ENCODE measurements at places on chromosomes 16 and 17. TPM values are rescaled to one million over a fixed set of nuclear protein-coding genes. Genes with fewer than 3 reads are reported as not detected.

GRCh38 chr16:6864671-6865070 is 468.0 kb upstream of the RBFOX1 start:
- DNase-seq = no peak
- no peaks in the 10 kb centered on the region for H3K4me1 ChIP-seq
- no peaks in the 10 kb centered on the region for H3K36me3 ChIP-seq
- H3K4me3 ChIP-seq = no peak overlapping the region
- H3K27ac ChIP-seq = no peak overlapping the region
- H3K27me3 ChIP-seq = no peaks in the 10 kb centered on the region

DNA sequence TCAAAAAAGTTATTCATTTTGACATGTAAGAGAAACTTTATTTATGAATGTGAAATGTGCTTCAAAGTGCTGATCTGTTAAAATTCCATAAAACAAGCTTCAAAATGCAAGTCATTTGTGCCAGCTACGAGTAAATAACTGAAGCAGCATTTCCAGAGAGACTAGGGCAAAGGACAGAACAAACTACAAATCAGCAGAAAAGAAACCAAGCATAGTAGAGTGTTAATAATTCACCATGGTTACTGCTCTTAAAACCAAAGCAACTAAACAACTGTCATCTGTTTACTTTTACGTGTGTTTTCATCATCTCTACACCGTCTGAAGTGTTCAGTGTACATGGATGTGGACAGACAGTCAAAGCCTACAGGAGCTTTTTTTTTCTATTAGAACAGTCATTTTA is 1.6 kb upstream of the ASPA start:
- DNase-seq = no peak
- H3K4me3 ChIP-seq = no peak overlapping the region
- H3K36me3 ChIP-seq = no peaks in the 10 kb centered on the region

GRCh38 chr16:74075393-74075792 is 221.2 kb upstream of the PSMD7 start:
- no peak overlapping the region for H3K4me3 ChIP-seq
- no peaks in the 10 kb centered on the region for H3K4me1 ChIP-seq
- no peak overlapping the region for H3K27ac ChIP-seq
- no peak for DNase-seq
- H3K27me3 ChIP-seq = no peaks in the 10 kb centered on the region
- H3K36me3 ChIP-seq = no peaks in the 10 kb centered on the region

- no peak overlapping the region for H3K27ac ChIP-seq
- DNase-seq = no peak
- H3K36me3 ChIP-seq = no peaks in the 10 kb centered on the region
- peaks cover 6% of the 10 kb centered on the region for H3K4me1 ChIP-seq
- H3K4me3 ChIP-seq = no peak overlapping the region
Measured at GRCh38 chr17:59890720-59891119, 2.0 kb downstream of the TUBD1 start.

GRCh38 chr16:79814124-79814523 is 213.6 kb upstream of the MAF start:
- H3K4me3 ChIP-seq = no peak overlapping the region
- DNase-seq = no peak
- no peaks in the 10 kb centered on the region for H3K27me3 ChIP-seq
- no peak overlapping the region for H3K27ac ChIP-seq
- H3K36me3 ChIP-seq = no peaks in the 10 kb centered on the region

- no peak for DNase-seq
- H3K4me1 ChIP-seq = no peaks in the 10 kb centered on the region
- no peak overlapping the region for H3K4me3 ChIP-seq
- no peaks in the 10 kb centered on the region for H3K27me3 ChIP-seq
Measured at GRCh38 chr17:48549914-48550501, 5.1 kb upstream of the HOXB2 start.

- no peaks in the 10 kb centered on the region for H3K36me3 ChIP-seq
- H3K4me3 ChIP-seq = no peak overlapping the region
- H3K27ac ChIP-seq = no peak overlapping the region
- no peaks in the 10 kb centered on the region for H3K27me3 ChIP-seq
- peak; percentile 12 for DNase-seq
Measured at GRCh38 chr17:58312021-58312630, 16.5 kb downstream of the TSPOAP1 start.

DNA sequence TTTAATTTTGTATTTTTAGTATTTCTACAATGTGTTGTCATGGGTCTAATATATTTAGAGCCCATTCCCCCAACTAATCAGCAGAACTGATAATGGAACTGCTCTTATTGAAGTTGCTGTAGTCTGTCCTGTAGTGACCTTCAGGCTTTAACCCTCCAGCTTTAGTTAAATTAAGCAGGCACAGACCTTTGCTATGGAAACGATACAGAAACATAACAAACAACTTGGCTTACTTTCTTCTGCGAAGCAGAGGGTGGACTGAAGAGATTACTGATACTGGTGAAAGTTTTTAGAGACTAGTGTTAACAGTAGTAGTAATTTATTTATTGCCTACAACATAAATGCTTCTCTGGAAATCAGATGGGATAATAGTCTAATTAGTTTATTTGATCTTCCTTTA is 61.4 kb downstream of the NFATC3 start:
- H3K36me3 ChIP-seq = no peaks in the 10 kb centered on the region
- no peaks in the 10 kb centered on the region for H3K27me3 ChIP-seq
- H3K4me3 ChIP-seq = no peak overlapping the region
- no peaks in the 10 kb centered on the region for H3K4me1 ChIP-seq
- H3K27ac ChIP-seq = no peak overlapping the region
- no peak for DNase-seq

GRCh38 chr17:74951680-74952421 is 16.2 kb downstream of the OTOP3 start:
- no peaks in the 10 kb centered on the region for H3K36me3 ChIP-seq
- no peaks in the 10 kb centered on the region for H3K27me3 ChIP-seq
- no peaks in the 10 kb centered on the region for H3K4me1 ChIP-seq
- no peak overlapping the region for H3K4me3 ChIP-seq
- no peak overlapping the region for H3K27ac ChIP-seq
- DNase-seq = no peak

GRCh38 chr17:81349397-81350319 is 45.6 kb upstream of the BAHCC1 start:
- DNase-seq = no peak
- no peak overlapping the region for H3K27ac ChIP-seq
- no peak overlapping the region for H3K4me3 ChIP-seq
- no peaks in the 10 kb centered on the region for H3K36me3 ChIP-seq
- no peaks in the 10 kb centered on the region for H3K4me1 ChIP-seq

DNA sequence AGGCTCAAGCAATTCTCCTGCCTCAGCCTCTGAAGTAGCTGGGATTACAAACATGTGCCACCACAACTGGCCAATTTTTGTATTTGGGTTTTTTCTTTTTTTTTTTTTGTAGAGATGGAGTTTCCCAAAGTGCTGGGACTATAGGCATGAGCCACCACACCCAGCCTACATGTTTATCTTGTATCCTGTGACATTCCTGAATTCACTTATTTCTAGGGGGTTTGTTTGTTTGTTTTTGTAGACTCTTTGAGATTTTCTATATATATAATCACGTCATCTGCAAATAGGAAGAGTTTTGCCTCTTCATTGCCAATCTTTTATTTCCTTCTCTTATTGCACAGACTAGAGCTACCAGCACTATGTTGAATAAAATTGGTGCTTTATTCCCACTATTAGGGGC is 29.1 kb downstream of the PRAC1 start:
- no peaks in the 10 kb centered on the region for H3K27me3 ChIP-seq
- H3K4me1 ChIP-seq = no peaks in the 10 kb centered on the region
- H3K27ac ChIP-seq = no peak overlapping the region
- no peak for DNase-seq

DNA sequence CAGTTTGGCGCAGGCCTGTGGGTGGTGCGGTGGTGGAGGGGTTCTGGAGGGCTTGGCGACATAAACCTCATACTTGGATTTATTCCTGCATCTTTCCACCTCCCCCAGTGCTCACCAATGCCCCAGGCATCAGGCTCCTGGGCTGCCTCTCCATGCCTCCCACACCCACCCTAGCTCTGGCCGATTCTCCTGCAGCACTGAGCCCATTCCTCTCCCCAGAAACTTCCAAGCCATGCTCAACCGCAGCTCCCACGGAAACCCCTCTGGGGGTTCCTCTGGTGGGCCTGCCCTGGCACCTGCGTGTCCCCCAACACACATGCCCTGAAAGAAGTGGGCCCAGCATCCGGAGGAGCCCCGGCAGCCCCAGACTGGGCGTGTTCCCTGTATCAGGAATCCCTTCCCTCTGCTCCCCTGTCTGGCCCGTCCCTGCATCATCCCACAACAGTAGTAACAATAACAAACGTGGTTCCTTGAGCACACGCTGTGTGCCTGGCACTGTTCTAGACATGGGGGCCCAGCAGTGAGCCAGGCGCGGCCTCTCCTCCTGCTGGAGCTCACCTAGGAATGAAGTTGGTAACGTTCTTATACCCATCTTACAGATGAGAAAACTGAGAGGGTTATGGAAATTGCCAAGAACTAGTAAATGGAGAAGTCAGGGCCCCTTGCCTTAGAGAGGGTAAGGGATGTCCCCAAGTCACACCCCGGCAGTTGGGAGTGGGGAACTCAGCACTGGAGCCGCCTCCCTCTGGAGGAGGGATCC is 2.3 kb downstream of the PRSS21 start:
- H3K27me3 ChIP-seq = no peaks in the 10 kb centered on the region
- H3K4me1 ChIP-seq = no peaks in the 10 kb centered on the region
- no peak overlapping the region for H3K4me3 ChIP-seq

DNA sequence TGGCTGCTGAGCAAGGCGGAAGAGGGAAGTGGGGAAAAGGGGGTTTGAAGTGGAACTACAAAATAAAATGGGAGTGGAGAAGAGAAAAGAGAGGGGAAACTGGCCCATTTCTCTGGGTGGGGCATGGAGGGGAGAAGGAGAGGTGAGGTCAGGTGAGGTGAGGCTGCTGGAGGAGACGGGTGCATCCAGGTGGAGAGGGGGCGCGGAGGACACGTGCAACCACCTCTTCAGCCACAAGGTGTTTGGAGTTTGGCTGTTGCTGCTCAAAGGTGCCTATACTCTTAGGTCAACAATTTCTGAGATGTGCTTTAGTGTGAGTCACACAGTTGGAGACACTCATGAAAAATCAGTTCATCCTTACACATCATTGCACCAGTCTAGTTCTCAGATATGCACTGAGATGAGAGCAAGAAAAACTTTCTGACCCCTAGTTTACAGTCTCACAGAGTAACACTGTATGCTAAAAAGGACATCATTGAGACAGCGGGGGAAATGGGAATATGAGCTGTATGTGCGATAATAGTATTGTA is 4.8 kb downstream of the SLC6A4 start:
- no peaks in the 10 kb centered on the region for H3K36me3 ChIP-seq
- peaks cover 4% of the 10 kb centered on the region for H3K27me3 ChIP-seq
- no peak overlapping the region for H3K27ac ChIP-seq

DNA sequence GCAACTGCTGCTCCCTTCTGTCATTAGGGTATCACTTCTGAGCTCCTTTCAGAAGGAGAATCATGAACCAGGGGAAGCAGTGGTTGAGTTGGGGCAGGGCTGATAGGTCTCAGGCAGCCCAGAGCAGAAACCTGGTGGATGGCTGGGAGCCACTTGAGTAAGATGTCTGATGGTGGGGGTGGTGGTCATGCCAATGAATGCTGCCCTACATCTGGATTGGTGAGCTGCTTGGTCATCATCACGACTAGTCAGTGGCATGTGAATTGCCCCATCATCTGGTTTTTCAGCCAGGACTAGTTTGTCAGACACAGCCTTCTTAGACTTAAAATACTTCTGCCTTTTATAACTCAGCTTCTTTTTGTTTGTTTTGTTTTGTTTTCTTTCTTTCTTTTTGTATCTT is 2.6 kb downstream of the GID4 start:
- no peak overlapping the region for H3K27ac ChIP-seq
- H3K27me3 ChIP-seq = no peaks in the 10 kb centered on the region
- no peak overlapping the region for H3K4me3 ChIP-seq
- H3K4me1 ChIP-seq = peaks cover 16% of the 10 kb centered on the region

- no peaks in the 10 kb centered on the region for H3K36me3 ChIP-seq
- H3K4me1 ChIP-seq = no peaks in the 10 kb centered on the region
- no peak for DNase-seq
- H3K27me3 ChIP-seq = no peaks in the 10 kb centered on the region
Measured at GRCh38 chr16:66081775-66082366, 284.6 kb upstream of the CDH5 start.

DNA sequence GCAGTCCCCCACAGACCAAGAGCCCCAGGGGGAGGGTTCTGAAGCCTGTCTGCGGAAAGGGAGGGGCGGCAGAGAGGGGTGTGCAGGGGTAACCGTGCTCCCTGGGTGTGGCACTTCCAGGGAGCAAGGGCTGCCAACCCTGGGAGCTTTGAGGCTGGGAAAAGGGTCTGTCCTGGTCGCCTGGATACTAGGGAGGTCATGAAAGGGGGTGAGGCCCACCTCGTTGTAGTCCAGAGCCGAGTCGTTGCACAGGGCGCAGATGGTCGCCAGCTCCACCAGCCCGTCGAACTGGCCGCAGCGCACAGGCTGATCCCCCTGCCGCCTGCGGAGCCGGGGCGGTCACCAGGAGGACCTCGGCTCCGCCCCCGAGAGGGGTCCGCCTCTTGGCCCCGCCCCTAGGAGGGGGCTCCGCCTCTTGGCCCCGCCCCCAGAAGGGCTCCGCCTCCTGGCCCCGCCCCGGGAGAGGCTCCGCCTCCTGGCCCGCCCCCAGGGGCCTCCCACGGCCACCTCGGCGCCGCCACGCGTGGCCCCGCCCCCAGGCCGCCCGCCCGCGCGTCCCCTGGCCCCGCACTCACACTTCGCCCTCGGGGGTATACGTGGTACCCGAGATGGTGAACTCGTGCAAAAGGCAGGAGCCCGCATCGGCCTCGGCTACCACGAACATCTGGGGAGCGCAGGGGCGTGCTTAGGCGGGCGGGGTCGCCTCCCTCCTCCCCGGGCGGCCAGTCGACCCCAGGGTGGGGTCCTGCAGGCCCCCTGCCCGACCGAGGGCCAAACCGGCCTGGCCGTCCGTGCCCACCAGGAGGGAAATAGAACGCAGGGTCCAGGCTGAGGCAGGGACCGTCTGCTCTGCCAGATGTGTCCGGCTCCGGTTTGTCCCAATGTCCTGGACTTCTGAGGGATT is 19.5 kb downstream of the ATP2A3 start:
- H3K4me1 ChIP-seq = no peaks in the 10 kb centered on the region
- H3K36me3 ChIP-seq = no peaks in the 10 kb centered on the region
- H3K27me3 ChIP-seq = no peaks in the 10 kb centered on the region
- DNase-seq = no peak

DNA sequence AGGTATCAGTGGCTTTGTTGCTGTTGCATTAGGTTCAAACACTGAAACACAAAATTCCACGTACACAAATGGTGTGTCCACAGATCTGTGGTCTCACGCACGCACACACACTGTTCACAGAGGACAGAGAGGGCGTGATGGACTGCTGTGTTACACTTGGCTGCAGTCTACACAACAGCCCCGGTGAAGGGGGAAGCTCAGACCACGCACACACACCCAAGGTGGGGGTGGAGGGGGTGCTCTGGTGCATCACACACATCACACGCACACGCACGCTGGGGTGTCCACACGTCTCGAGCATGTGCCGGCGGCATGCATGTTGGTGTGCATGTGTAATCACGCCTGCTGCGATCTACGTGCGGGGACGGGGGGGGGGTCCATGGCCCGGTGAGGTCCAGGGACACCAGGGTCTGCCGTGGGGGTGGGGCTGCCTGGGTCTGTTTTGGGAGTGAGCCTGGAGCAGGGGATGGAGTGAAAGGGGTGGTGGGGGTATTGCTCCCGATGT is 7.3 kb downstream of the HSD3B7 start:
- no peak overlapping the region for H3K4me3 ChIP-seq
- H3K36me3 ChIP-seq = no peaks in the 10 kb centered on the region
- H3K4me1 ChIP-seq = no peaks in the 10 kb centered on the region
- no peaks in the 10 kb centered on the region for H3K27me3 ChIP-seq
- H3K27ac ChIP-seq = no peak overlapping the region

The SPNS3 gene
- total RNA-seq = not detected

The ST6GALNAC2 gene
- total RNA-seq = 12.0 TPM

The HS3ST4 gene
- total RNA-seq = 0.66 TPM

The PRRT2 gene
- 3.5 TPM for total RNA-seq

The ACSM3 gene
- total RNA-seq = 60.2 TPM

Data from breast epithelium (tissue), 4 donors.